ENCODE measurements at places on chromosomes 11 and 22.

GRCh38 chr22:37932821-37933578, 20.4 kb downstream of the C22orf23 start:
- H3K4me1 ChIP-seq: peaks cover 9% of the 10 kb centered on the region
- no peak overlapping the region for H3K4me3 ChIP-seq
- H3K27me3 ChIP-seq: no peaks in the 10 kb centered on the region
- DNase-seq: no peak
- H3K27ac ChIP-seq: no peak overlapping the region
- peaks cover 2% of the 10 kb centered on the region for H3K36me3 ChIP-seq

GRCh38 chr22:20080445-20080775, 369 bp downstream of the DGCR8 start:
- peaks cover 17% of the 10 kb centered on the region for H3K36me3 ChIP-seq
- H3K4me3 ChIP-seq: peak overlapping the region; percentile 91
- H3K27me3 ChIP-seq: no peaks in the 10 kb centered on the region
- DNase-seq: peak; percentile 81

GRCh38 chr11:9862981-9863380, 199.1 kb downstream of the SWAP70 start:
- H3K4me3 ChIP-seq: no peak overlapping the region
- peaks cover 7% of the 10 kb centered on the region for H3K36me3 ChIP-seq
- no peaks in the 10 kb centered on the region for H3K27me3 ChIP-seq
- no peak for DNase-seq
- no peak overlapping the region for H3K27ac ChIP-seq

GRCh38 chr11:130588471-130588870, 140.0 kb downstream of the ADAMTS15 start:
- H3K36me3 ChIP-seq: no peaks in the 10 kb centered on the region
- H3K4me3 ChIP-seq: no peak overlapping the region
- DNase-seq: no peak

- H3K4me1 ChIP-seq: peaks cover 6% of the 10 kb centered on the region
- no peak for DNase-seq
- H3K4me3 ChIP-seq: no peak overlapping the region
- H3K27me3 ChIP-seq: no peaks in the 10 kb centered on the region
- H3K36me3 ChIP-seq: no peaks in the 10 kb centered on the region
- no peak overlapping the region for H3K27ac ChIP-seq
Observed at GRCh38 chr11:18692941-18693760, 5.4 kb upstream of the TMEM86A start.
